ENCODE measurements at places on chromosomes 13 and 19.

DNA sequence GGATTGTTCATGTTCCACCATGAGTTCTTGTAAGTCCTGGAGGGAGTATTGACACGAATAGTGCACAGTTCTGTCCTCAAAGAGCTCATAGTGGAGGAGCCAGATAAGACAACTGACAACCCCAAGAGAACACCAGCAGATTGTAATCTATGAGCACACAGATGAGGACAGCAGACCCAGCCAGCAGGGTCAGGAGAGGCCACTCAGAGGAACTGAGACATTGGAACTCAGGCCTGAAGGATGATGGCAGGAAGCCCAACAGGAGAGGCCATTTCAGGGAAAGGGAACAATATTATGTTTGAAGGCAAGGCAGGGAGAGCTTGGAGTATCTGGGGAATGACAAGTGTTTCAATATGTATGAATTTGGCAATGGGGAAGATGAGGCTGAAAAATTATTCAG lies 63.7 kb upstream of the IPO5 start:
- DNase-seq = no peak

DNA sequence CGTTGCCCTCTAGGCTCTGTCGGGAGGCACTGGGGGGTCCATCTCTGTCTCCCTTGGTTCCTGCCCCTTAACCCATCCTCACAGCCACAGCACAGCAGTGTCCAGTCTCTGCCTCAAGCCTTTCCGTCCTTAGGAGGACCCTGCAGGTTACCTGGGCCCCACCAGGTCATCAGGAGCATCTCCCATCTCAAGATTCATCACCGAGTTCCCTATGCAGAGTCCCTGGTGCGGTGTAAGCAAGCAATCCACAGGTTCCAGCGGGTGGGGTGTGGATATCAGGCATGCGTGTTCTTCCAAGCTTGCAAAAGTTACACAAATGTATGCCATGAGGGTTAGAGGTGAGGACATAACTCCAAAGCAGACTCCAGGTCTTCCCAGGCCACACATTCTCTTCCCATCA lies 20.9 kb upstream of the GAS6 start:
- DNase-seq = no peak

GRCh38 chr19:4086411-4086867 lies 19.7 kb upstream of the ZBTB7A start:
- DNase-seq = no peak

GRCh38 chr19:840519-841206 lies at the start of gene PRTN3:
Gene PRTN3, plus strand, starts transcription at chr19:840999. Its CDS starts 10 bp downstream, at chr19:841009.
- DNase-seq = no peak

- peak; percentile 22 for DNase-seq
Observed at GRCh38 chr19:49331616-49332055, 3.6 kb upstream of the CD37 start.

DNA sequence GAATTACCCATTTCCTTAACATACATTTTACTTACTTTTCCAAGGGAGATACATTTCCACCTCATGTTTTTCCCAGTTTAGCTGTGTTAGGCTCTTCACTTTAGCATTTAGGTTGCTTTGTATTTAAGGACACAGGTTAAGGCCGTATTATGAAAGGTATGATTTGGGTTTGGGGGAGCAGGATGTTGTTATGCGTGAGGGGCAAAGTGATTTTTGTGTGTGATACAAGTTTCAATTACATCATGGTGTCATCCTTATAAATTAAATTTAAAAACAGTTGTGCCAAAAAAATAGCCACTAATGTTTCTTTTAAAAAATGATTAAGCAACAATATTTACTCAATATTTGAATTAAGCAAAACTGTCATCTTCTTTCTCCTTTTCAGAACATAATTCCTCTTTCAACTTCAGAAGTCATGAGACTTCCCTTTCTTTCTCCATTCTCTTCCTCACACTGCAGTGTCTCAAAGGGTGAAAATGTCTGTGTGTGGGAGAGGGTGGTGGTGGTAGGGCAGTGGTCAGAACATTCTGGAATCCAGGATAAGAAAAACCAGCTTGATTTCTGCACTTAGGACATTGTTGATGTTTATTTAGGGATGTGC lies 126.2 kb downstream of the KCNRG start:
- DNase-seq = no peak

- DNase-seq = peak; percentile 61
Observed at GRCh38 chr19:38666663-38667511, 19.4 kb downstream of the ACTN4 start.

DNA sequence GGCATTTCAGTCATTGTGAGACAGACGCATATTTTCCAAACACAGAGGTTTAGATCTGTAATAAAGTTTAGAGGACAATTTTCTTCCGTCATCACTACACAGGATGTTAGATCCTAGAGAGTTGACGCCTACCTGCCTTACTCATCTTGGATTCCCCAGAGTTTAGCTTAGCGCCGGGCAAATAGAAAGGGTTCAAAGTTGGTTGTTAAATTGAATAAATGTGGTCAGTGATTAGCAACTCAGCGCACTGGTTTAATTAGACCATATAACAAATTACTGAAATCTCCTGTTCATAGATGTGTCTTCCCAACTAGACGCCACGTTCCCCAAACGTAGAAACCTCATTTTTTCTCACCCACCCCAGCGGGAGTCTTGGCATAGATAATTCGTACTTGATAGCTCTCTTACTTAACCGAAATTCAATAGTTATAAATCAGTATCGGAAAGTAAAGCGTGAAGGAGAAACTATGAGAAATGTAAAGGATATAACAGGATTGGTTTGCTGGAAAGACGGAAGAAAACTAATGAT lies 726 bp upstream of the UFM1 start:
- no peak for DNase-seq

DNA sequence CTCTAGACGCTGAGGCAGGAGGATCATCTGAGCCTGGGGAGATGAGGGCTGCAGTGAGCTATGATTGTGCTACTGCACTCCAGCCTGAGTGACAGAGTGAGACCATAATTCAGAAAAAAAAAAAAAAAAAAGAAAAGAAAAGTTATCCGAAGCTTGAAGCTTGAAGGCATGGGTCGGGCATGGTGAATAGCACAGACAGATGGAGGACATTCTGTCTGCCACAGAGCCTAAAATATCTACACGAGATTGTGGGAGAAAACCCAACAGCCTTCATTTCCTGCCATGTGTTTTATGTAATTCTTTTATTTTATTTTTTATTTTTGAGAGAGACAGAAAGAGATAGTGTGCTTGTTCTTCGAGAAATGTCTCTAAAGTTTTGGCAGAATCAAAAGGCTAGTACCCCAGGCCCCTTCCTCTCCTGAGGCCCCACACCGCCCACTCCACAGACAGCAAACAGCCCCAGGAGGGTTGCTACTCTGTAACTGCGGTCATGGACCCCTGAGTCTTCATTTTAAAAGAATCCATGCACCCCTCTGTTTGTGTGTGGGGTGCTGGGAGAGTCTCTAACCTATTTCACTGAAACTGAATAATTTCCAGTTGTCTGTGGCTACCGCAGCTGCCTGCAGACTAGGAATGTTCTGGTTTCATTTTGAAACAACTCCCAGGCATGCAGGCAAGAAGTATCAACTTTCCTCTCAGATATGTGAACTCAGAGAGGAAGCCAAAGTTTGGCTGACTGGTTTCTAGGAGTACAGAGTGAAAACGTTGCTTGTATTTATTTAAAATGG lies 38.4 kb upstream of the RCBTB2 start:
- DNase-seq = peak; percentile 71

GRCh38 chr19:29845574-29846176 lies 33.9 kb downstream of the CCNE1 start:
- no peak for DNase-seq

GRCh38 chr13:54965881-54966280 lies 1937.3 kb downstream of the OLFM4 start:
- no peak for DNase-seq

Data from fibroblast of the conjunctiva (primary cell).